ENCODE measurements at places on chromosomes 5 and 9.

DNA sequence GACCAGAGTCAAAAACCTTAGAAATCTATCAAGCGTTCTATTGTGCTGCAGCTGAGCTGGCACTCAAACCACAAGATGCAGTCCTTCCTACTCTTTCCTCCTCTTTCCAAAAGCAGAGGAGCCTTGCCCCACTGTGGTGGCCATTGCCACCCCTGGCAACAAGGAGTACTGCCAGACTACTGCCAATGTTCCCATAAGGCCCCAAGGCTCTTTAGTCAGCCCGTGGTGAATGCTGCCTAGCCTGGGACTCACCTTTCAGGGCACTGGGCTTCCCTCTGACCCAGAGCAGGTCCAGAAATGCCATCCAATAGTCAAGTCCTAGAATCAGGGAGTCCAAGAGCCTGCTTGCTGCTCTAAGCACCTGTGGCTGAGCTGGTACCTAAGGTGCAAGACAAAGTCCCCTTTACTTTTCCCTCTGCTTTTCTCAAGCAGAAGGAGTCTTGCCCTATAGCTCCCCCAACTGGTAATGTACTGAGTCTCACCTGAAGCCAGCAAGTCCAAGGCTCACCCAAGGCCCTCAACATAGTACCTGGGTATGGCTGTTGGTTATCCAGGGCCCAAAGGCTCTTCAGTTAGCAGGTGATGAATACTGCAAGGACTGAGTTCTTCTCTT lies 219.4 kb downstream of the ATPSCKMT start:
- DNase-seq = no peak

- no peak for DNase-seq
These were observed 109.2 kb upstream of the SMIM23 start for GRCh38 chr5:171676286-171676944.

DNA sequence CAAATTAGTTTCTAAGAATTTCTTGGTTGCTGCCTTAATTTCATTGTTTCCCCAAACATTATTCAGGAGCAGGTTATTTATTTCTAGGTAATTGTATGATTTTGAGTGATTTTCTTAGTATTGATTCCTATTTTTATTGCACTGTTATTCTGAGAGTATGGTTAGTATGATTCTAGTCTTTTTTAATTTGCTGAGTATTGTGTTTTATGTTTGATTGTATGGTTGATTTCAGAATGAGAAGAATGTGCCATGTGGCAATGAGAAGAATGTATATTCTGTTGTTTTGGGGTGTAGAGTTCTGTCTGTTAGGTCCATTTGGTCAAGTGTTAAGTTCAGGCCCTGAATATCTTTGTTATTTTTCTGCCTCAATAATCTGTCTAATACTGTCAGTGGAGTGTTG lies 27.1 kb downstream of the LOX start:
- no peak for DNase-seq

DNA sequence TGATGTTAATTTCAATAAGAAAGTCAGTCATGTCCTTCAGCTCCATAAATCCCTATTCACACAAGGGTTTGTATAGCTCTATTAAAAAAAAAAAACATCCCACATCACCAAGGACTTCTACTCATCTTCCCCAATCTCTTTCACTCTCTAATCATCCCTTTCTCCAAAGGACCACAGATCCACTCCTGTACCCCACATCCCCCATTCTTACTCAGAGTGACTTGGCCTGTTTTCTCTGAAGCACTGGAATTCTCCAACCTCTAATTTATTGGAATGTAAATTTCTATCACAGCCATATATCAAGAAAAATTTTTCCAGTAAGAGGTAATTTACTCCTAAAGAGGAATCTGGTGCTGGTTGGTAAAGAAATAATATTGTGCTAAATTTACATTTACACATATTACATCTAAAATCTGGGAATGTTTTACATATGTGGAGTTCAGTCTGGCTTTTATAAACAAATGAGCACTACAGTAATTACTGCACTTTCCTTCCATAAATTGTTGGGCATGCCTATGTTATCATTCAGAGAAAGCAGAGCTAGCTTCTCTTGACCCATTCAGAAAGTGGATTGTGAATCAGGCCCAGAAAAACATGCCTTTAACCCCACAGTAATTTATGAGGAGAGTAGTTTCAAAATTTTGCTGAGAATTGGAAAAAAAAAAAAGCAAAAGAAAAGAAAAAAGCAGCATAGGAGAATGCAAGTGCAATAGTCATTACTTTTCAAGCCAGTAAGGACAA lies 399.5 kb upstream of the TNC start:
- DNase-seq = no peak

GRCh38 chr5:78925129-78925876 lies 59.8 kb downstream of the ARSB start:
- no peak for DNase-seq

DNA sequence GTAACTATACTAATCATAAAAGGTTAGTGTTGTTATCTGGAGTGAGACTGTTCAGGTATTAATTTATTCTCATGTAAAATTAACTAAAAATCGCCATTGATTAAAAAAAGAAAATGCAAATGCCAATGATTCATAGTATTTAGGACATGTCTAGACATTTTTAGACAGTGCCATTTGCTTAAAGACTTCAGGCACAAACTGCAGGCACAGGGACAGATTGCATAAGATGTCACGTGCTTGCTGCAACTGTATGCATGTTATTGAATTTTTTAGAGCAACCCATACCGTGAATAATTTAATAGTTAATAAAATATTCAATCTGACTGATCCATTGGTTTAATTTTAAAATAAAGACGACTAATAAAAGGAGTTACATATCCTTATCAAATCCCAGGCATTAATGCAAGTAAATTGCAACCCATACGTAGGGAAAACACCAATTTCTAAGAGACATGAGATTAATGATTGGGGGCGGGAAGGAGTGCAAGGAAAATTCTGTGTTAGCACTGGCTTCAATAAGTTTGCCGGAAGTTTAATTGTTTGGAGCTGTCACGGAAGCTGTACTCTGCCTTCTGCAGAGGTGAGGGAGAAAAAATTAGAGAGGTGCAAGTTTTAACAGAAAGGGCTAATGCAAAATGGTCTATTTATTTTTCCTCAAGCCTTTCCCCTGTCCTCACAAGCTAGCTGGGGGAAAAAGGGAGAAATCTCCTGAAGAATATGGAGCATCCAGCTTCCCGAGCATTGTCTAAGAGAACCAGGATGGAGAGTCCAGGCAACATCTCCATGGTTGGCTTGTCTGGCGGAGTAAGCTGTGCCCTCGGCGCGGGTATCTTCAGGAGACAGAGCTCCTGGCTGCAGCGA lies 2.9 kb downstream of the EDIL3 start:
- DNase-seq = no peak

- no peak for DNase-seq
These were observed 52.4 kb downstream of the FAM170A start for GRCh38 chr5:119681734-119682133.

- no peak for DNase-seq
These were observed 12.8 kb upstream of the SRP19 start for GRCh38 chr5:112848116-112848811.

DNA sequence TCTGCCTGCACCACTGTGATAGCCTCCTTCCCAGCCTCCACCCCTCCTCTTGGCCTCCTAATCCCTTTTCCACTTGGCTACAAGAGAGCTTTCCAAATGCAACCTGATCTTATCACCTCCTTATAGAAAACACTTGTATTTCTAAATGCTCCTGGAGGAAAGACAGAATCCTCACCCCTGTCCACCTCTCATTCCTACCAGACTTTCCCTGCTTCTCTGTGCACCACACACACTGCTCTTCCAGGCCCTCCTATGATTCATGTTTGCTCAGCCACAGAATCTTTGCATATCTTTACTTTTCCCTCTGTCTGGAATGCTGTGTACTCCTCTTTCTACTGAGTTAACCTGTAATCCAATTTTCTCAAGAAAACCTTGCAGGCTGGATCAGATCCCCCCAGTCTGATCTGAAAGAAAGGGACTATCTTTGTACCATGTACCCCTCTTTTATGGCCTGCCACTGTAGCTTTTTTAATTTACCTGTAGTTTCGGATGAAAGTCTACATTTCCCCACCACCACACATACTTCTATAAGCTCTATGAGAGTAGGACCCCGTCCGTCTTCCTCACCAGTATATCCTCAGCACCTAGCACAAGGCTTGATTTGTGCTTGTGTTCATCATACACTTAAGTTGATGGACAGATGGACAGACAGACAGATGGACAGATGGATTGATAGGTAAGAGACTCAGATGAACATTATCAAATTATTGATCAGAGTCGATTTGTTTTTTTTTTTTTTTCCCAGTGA lies 95.3 kb downstream of the GALNT10 start:
- DNase-seq = no peak

DNA sequence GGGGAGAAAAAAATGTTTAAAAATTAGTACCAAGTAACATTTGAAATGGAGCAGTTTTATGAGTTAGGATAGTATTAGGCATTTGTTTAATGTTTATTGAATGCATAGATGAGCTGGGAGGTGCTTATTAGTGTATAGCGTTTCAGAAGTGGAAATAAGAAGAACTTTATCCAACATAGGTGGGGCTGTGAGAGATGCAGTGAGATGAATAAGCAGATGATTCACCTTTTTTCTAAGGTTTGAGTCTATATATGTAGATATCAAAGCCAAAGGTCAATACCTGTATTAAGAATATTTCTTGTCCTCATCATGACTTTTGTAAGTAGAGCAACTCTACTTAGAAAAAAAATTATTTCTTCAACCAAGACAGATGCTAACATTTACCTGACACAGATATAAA lies 54.6 kb upstream of the POU4F3 start:
- no peak for DNase-seq

DNA sequence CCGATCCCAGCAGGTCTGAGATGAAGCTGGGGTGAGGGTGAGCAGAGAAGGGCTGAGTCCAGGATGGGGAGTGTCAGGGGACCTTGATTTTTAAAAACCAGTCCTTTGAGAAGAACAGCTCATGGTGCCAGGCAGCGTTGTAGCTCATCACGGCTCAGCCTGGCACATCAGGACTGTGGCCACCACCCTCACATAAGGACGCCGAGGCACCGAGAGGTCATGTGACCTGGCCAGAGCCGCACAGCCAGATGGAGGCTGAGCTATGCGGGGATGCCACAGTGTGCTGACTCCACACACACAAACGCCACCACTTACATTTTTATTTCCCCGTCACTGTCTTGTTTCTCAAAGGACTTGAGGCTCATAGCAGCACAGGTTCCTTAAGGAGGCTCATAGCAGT lies 32.9 kb upstream of the CEP72 start:
- DNase-seq = no peak

DNA sequence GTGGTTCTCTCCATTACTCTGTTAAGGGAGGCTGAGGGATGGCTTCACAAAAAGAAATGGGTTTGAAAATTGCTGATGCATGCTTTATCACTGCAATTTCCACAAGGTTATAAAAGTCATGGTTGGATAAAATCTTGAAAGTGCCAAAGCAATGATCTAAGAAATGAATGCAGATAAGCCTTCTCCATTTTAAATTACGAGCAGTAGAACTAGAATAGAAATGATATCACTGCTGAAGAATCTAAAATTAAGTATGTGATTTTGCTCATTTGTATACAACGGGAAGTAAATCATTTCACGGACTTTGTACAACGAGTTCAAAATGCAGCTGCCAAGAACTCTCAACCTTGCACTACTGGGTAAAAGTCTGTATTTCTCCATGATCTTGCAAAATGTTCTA lies 299.0 kb downstream of the PRELID2 start:
- no peak for DNase-seq

- DNase-seq = no peak
These were observed 73.3 kb downstream of the SH3TC2 start for GRCh38 chr5:148989567-148989966.

GRCh38 chr5:140227046-140227445 lies 52.1 kb downstream of the CYSTM1 start:
- DNase-seq = no peak

GRCh38 chr5:59673438-59674058 lies 220.0 kb downstream of the PDE4D start:
- DNase-seq = no peak

DNA sequence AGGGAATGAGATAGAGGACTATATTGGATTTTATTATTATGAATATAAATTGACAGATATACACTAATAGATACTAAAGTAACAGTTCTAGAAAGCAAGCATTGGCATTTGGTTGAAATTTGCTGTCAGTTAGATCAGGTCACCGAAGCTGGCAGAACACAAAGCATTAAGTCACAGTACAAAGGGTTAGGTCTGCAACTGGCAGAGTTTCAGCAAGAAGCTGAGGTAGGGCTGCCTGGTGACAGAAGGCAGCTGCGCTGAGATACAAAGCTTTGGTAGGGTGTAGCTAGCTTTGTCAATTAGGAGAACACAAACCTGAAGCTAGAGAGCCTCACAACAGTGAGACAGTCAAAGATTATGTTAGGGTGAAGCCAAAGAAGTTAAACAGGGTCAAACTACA lies 6.3 kb upstream of the CSNK1G3 start:
- no peak for DNase-seq

DNA sequence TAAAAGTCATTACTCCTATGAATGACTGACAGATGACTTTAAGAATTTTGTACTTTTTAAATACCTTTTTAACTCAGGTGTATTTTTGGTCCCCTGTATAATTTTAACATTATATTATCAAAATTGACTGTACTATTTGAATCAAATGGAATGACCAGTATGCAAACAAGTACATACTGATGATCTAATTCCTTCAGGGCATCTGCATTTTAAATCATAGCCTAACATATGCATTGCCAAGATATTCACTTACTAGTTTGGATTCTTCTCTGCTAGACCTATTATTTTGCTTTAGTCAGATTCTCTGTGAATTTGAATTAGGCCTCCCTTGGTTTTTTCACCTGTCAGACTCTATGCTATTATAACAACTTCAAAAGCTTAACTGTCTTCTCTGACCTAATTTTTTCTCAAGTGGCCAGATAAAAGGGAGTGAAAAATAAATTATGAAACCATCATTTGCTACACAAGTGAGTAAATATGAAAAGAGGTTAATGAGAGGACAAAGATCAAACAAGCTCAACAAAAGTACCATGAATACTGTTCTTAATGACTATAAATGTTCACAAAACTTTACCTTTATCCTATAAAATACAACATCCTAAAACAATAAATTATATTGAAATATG lies 1505.2 kb upstream of the CDH9 start:
- DNase-seq = no peak

GRCh38 chr5:138648841-138649240 lies 73.6 kb upstream of the HSPA9 start:
- DNase-seq = no peak

- DNase-seq = no peak
These were observed 4.7 kb upstream of the TNIP1 start for GRCh38 chr5:151085517-151086041.

- no peak for DNase-seq
These were observed 21.7 kb downstream of the F2RL2 start for GRCh38 chr5:76601470-76601869.

GRCh38 chr9:129383561-129384490 lies 205.8 kb upstream of the IER5L start:
- DNase-seq = peak; percentile 39

DNA sequence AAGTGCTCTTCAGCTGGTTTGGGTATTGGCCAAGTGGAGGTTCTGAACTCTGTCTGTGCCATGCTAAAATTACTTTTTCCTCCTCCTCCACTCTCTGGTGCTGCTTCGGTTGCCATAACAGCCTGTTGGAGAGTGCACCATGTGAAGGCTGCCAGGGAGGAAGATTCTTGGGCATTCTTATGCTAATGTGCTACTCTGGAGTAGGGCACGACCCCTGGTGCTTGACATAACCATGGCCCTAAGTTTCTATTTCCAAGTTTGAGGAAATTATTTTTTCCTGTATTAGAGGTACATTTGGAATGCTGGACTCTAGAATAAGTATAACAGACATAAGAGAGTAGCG lies 111.6 kb downstream of the ARHGAP26 start:
- DNase-seq = no peak

GRCh38 chr9:35791297-35791921 lies at the start of gene NPR2:
NPR2 (plus strand) TSS chr9:35791591; CDS start chr9:35792409, 818 bp downstream.
- no peak for DNase-seq

- no peak for DNase-seq
These were observed 681.8 kb downstream of the SEMA5A start for GRCh38 chr5:8864053-8864452.
